Activated naive CD4-positive, alpha-beta T cell (primary cell): ENCODE measurements at places on chromosomes 12 and 14.

DNA sequence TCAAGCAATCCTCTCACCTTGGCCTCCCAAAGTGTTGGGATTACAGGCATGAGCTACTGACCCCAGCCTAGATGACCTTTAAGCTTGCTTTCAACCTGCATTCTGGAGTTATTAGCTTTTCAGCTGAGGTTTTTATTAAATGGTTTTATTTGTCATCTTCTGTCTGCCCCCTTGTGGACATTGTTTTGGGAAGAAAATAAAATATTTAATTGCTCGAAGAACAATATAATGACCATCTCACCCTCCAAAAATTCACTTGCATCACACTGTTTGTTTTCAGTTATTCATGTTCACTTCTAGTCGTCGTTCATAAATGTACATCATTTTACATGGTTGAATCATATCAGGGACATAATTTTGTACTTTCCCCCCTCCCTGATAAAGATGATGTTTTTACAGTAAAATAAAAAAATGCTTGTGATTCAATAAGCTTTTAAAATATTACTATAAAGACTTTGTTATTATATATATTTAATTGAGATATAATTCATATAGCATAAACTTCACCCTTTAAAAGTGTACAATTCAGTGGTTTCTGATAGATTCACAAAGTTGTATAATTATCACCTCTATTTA is 10.1 kb upstream of the SPATS2 start:
- DNase-seq: no peak

DNA sequence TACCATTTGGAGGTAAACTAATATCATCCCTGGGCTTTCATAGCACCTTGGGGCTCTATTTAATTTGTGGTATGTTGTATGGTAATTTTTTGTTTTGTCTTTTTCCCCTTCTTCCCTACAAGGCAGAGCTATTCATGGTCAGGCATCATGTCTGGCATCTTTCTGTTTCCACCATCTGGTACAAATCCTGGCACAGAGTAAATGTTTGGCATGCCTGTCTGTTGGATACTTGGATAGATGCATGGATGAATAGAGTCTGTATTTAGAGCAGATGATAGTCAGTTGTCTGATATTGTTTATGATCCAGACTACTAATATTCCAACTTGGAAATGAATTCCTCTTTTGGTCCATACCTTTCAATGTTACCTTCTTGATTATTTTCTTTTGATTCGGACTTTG is 139.8 kb downstream of the NEDD1 start:
- DNase-seq: no peak

GRCh38 chr12:24584032-24584675 is 364.7 kb downstream of the BCAT1 start:
- no peak for DNase-seq

DNA sequence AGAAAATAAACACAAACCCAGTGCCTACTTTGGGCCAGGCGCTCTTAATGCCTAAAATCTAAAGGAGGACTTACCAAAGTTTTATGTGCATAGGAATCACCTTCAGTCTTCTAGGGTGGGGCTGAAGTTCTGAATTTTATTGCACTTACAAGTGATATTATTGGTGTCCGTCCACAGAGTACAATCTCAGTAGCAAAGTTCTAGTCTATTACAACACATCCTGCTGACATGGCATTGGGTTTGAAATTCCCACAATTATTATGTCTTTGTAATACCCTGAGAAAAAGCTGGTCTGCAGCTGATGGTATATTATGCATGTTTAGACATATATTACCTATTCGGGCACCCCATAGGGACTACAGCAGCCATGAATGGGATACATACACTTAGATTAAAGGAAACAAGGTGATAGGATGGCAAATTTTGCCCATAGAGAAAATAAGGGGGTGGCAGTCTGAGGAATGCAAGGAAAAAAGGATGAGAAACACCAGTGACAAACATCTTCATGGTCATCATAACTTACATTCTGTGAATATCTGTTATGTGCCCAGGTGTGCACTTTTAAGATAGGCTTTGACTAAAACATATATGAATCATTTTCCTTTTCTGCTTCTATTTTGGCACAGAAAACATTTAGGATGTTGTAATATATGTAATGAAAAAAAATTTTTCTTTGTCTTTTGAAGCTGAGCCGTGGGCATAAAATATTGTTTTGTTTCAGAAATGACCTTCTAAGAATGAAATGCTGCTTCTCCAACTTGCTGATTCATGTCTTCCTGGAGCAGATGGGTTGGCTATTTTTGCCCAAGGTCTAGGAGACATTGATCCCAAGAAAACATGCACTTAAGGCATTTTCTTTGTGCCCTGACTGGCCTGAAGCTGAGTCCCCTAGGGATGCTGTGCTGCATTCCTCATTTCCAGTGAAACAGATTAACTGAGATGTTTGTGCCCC is 27.2 kb upstream of the ALG10 start:
- DNase-seq: no peak

DNA sequence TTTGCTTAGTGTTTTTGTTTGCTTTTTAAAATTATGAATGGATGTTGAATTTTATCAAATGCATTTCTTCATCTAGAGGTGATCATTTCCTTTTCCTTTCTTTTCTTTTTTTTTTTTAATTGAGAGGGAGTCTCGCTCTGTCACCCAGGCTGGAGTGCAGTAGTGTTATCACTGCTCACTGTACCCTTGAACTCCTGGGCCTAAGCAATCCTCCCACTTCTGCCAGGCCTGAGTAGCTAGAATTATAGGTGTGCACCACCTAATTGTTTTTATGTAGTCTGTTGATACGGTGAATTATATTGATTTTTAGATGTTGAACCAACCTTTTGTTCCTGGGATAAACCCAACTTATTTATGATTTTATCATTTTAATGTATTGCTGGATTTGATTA is 1.5 kb upstream of the CDKL1 start:
- no peak for DNase-seq

DNA sequence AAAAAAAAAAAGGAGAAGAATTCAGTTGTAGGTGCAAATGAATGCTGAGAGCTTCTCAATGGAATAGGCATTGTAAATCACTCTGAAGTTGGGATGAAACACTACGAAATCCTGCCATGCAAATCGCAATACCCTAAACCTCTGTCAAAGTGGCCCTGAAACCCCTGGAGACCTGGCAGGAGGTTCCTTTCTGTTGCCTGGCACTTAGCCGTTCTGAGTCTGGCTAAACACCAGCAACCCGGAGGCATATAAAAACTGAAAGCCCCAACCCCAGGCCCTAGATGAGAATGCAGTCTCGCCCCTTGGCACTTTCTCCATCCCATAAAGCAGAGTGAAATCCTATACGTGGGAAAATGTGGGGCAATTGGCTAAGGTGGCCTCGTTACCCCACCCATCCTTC is 151.5 kb upstream of the PARP11 start:
- no peak for DNase-seq

DNA sequence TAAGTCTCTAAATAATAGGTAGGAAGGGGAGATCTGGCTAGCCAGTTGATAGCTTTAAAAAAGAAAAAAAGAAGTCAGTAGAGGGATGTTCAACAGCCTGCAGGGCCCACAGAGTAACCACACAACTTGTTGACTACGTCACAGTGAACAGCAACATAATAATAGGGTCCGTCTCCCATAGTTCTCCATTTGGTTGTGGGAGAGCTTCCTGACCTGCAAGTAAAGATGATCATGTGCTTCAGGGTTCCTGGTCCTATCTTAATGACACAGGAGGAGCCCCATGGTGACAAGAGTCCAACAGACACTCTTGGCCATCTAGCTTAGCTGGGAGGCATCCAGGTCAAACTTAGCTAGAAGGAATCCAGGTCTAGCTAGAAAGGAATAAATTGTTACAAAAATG is 36.2 kb downstream of the FGD6 start:
- no peak for DNase-seq

- no peak for DNase-seq
Measured at GRCh38 chr14:102094101-102094500, 7.3 kb upstream of the HSP90AA1 start.

- no peak for DNase-seq
Measured at GRCh38 chr12:46364777-46365580, 7.6 kb downstream of the SLC38A2 start.

- no peak for DNase-seq
Measured at GRCh38 chr12:98220636-98221035, 294.8 kb upstream of the TMPO start.

GRCh38 chr12:13504074-13504473 is 307.5 kb downstream of the EMP1 start:
- no peak for DNase-seq

DNA sequence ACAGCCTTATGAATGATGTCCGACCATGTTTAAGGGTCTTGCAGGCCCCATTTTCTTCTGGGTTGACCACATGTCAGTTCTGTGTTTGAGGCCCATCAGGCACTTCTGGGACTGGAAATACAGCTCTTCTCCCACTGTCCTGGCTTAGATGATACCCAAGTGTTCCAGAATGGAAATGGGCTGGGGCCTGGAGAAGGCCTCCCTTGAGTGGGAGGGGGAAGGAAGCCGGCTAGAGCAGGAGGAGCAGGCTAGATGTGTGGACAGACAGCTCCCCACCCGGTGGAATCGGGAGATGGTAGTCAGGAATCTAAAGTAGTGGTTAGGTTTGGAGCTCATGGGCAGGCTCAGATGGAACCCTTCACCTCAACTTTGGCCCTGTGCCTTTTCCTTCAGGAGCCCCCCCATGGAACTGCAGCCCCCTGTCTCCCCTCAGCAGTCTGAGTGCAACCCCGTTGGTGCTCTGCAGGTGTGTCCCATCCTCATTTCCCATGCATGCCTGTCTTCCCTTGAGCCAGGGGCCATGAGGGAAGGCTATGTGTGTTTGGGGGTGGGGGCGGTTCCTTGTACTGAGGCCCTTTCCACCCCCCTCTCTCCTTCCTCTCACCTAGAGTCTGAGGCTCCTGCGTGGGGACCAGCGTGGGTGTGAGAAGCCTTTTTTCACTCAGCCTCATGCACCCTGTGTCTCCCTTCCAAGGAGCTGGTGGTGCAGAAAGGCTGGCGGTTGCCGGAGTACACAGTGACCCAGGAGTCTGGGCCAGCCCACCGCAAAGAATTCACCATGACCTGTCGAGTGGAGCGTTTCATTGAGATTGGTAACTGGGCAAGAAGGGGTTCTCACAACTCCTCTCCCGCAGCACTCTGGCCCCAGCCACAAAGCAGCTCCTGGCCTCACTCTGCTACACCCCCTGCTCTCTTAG is 3.0 kb downstream of the NPFF start:
- no peak for DNase-seq

- DNase-seq: no peak
Measured at GRCh38 chr12:85955127-85955526, 81.0 kb downstream of the NTS start.

DNA sequence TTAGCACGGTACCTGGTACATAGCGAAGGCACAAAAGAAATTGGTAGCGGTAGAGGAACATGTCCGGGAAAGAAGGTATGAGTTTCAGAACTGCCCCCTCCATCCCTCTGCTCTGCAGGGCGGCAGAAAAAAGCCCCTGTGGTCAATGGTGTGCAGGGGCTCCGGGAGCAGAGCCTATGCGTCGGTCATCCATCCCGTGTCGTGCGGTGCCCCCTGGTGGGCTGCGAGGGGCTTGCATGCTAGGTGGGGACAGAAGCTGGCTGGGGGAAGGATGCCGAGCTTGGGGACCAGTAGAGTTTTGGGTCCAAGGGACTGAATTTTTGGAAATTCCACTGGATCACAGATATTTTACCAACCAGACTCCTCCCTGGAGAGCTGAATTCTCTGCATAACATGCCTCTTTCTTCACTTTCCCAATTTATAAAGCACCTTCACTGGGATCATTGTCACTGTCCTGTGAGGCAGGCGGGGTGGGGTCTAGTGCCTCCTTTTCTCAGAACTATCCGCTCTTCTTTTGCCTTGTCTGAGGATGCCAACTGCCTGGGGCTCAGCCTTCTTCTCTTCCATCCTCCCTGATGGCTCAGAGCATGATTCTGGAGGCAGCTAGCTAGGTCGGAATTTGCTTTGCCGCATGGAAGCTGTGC is 148.7 kb downstream of the SMOC1 start:
- peak; percentile 26 for DNase-seq

- DNase-seq: no peak
Measured at GRCh38 chr14:23123419-23123818, 4.4 kb upstream of the CEBPE start.

- DNase-seq: no peak
Measured at GRCh38 chr12:80869264-80869663, 68.5 kb downstream of the LIN7A start.

DNA sequence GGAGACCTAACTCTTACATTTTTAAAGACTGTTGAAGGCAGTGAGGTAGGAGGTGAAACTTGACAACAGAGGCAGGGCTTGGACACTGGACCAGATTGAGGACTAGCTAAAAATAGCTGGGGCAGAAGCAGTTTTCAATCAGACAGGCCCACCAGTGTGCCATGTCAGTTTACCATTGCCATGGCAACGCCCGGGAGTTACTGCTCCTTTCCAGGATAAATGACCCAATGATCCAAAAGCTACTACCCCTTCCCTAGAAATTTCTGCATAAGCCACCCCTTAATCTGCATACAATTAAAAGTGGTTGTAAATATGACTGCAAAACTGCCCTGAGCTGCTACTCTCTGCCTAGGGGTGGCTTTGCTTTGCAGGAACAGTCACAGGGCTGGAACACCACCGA is 53.2 kb upstream of the PKP2 start:
- DNase-seq: no peak

DNA sequence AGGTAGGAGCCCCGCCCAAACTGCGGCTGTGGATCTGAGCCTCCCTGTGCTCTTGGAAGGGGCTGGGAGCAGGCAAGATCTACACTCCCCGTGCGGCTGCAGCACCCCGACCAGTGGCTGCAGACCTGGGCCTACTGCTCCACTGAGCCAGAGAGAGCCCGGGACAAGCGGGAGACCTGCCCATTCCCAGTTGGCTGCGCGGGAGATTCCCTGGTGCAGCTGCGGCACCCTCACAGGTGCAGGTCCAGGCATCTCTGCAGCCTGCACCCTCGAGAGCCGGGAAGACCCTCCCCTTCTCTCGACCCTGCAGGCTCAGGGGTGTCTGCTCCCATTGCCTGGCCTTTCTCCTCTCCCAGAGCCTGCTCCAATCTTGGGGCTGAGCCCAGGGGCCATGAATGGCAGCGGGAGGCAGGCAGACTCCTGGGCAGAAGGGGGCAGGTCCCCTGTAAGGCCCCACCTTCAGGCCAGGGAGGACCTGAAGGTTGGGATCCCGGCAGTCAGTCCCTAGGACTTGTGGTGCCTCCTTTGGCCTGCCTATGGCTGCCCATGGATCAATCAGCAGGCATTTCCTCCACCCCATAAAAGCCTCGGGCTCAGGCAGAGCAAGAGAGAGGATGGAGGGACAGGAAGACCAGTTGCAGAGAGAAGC is 8.8 kb upstream of the A2M start:
- DNase-seq: no peak

DNA sequence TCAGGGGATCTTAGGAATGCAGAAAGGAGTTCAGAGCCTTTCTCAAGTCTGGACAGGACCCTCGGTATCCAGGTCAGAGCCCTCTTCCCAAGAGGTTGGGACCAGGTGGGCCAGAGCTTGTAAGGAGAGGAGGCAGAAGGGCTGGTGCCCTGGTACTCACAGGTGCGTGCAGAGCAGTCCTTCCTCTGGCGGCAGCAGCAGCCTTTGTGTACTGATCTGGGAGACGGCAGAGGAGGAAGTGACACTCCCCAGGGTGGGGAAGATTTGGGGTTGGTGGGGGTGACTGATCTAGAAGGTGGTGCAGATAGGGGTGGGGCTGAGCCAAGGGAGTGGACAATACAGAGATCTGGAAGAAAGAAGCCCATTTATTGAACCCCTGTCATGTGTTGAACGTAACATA is at the start of gene ITGB7:
ITGB7 (minus strand) TSS at position 210 of the 400 bp plus-strand sequence. CDS start 6,808 bp downstream, outside the sequence.
- no peak for DNase-seq

GRCh38 chr14:24434676-24435075 is 4.9 kb downstream of the KHNYN start:
- DNase-seq: no peak
